ENCODE measurements at places on chromosomes 7 and 10.

- no peak for DNase-seq
These were observed 155.1 kb upstream of the SEMA3D start for GRCh38 chr7:85341973-85342372.

DNA sequence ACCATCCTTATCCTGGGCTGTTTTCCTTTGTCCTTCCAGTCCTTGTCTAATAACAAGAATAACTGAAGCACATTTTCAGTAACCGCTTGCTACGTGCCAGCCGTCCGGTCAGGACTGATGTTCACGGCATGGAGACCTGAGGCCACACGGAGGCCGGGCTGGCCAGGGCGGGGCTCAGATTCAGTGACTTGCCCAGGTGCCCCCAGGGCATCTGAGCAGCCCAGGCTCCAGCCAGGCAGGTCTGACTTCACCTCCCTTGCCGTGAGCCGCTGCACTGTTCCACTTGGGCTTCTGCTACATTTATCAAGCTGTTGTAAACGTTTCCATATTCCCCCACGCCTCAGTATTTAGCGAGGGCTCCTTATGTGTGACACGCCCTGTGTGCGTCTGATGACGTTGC lies 43.6 kb upstream of the AP5Z1 start:
- DNase-seq = no peak

DNA sequence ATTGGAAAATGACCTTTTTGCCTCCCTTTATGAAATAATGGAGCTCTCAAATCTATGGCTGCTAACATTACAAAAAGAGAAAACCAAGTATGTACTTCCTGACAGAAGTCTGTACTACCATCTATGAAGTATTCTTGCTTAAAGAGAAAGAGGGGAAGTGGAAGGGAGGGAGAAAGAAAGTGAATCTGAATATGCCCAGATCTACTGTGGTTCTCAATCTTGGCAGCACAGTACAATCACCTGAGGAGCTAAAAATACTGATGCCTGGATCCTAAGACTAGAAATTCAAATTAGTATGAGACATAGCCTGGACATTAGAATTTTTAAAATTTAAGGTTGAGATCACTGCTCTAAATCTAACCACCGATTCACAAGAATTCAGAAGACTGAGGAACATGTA lies 85.2 kb downstream of the IGF2BP3 start:
- no peak for DNase-seq

DNA sequence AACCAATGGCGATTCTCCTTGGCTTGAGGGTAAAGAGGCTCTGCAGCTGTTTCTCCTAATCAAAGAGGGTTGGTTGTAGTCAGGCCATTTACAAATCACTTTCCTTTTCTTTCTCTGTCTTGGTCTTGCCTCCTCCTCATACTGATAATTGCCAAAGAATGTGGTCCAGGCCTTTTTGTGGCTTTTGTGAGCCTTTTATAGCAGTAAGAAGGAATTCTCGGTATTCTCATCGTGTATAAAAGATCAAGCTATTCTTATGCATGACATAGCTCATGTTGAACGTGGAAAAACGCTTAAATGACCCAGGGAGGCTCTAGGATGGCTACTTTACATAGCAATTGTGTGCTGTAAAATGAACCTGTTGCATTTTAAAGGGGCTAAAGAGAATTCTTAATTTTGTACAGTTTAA lies 62.6 kb downstream of the RBM20 start:
- no peak for DNase-seq

DNA sequence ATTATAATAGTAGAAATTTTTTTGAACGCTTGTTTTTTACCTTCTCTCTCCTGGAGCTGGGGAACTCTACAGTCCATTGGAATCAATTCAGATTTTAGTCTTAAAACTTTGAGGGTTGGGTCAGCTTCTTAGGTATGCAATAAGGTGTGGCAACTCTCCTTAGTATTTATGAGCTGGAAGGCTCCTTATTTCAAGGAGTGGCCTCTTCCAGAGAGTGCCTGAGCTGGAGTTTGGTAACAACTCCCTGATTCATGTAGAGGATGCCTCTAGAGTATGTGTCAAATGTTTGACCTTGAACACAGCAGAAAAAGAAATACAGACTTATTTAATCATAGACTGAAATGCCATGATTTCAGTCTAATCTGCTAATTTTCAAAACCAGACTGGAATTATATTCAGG lies 11.1 kb downstream of the CDK14 start:
- no peak for DNase-seq

- DNase-seq = no peak
These were observed at the start of gene ADAMTS14 for GRCh38 chr10:70672165-70673042. TSS of gene ADAMTS14 (plus strand) at chr10:70672506. CDS start at chr10:70672803, 297 bp downstream.

GRCh38 chr10:77081481-77081891 lies 556.1 kb downstream of the KCNMA1 start:
- no peak for DNase-seq

DNA sequence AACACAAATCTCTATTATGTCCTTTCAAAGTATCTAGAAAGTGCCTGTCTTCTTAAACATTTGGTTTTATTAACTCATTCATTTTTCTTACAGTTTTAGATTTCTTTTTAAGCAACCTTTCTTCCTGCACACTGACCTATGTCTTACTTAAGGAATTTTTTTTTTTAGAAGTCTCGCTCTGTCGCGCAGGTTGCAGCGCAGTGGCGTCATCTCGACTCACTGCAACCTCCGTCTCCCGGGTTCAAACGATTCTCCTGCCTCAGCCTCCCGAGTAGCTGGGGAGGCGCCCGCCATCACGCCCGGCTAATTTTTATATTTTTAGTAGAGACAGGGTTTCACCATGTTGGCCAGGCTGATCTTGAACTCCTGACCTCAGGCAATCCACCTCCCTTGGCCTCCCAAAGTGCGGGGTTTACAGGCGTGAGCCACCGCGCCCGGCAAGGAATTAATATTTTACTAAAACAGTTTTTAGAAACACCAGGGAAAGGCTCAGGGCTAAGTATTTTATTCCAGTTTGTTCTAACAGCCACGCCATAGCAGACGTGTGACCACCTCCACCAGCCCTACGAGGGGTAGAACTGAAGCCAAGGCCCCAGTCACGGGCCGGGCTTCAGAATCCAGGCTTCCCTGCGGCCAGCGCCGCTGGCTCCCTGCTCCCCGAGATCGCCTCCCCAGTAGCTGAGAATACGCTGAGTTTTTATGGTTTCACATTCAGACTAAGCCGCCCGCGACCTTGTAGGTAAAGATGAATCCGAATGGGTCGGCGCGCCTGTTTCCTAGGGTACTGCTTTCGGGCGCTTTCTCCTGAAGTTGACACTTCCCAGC lies 941 bp upstream of the LUC7L2 start:
- DNase-seq = peak; percentile 39

DNA sequence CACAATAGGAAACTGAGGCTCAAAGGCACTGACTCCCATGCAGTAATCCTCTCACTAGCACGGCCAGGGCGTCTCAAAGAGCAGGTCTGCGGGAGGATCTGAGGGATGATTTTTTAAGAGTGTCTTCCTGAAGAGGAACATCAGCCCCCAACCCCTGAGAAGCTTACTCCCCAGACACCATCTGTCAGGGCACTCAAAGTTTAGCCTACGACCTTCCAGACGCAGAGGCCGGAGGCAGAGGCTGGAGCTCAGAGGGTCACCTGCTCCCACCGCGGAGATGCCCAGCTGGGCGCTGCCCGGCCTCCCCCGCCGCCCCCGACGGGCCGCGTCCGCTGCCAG lies 1.7 kb downstream of the ZNF777 start:
- DNase-seq = no peak

GRCh38 chr10:3235996-3236510 lies 63.5 kb upstream of the PITRM1 start:
- DNase-seq = no peak

DNA sequence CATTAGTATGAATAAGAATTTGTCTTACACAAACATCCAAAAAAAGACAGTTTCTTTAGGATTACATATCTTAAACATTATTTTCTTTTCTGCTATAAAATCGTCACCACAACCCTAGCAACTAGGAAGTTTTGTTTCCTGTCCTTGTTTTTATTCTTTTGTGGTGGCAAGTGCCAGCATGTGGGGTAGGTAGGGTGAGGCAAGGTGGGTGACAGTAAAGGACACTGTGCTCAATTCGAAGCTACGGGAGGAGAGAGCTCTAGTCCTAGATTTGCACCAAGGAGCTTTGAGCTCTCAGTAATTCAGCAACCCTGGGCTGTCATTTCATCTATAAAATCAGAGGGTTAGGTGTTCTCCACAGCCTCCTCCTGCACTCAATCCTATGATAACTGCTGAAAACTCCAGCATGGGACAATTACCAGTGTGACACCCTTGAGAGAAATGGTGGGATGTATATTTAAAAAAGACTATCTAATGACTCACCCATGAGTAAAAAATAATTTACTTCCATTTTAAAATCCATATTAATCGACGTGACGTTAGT lies 187.1 kb downstream of the FAM107B start:
- DNase-seq = peak; percentile 73

- DNase-seq = no peak
These were observed 7.2 kb downstream of the MINDY4 start for GRCh38 chr7:30778255-30779025.

DNA sequence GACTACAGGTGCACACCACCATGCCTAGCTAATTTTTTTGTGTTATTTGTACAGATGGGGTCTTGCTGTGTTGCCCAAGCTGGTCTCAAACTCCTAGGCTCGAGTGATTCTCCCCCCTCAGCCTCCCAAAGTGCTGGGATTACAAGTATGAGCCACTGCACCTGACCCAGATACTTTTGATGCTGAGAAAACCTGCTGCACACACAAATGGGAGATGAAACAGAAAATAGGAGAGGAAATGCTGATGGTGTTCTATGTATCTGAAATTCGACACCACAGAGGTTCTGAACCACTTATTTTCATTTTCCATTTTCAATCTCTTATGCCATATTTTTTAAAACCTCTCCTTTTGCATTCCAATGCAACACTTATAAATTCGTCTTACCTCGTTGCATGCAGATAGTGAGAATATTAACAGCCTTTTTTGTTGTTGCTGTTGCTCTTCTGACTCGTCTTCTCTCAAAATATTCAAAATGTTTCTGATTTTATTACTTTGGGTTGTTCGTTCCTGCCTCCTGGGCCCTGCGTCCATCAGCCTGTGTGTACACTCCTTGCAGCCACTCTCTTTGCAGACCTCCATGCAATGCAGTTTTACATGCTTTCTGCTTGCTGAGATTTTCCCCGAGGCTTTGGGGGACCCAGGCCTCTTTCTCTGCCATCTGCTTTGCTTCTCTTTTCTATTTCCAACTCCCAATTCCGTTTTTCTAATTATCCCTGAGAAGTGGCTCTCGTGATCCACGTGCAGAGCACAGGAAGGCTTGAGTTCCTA lies 556.1 kb downstream of the GALNT17 start:
- DNase-seq = no peak

DNA sequence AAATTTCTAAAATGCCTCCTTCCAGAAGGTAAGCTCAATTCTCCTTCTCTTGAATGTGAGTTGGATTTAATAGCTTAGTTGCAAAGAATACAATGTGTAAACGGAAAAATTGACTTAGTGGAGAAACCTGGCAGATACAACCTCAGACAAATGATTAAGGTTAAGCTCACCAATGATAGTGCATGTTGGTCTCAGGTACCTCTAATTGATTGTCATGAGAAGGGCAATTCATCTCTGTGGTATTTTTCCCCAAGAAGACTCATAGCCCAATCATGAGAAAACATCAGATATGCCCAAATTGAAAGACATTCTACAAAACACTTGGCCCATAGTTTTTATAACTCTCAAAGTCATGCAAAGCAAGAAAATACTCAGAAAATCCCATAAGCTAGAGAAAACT lies 36.2 kb upstream of the TMEM106B start:
- DNase-seq = no peak

- no peak for DNase-seq
These were observed 25.7 kb downstream of the DAGLB start for GRCh38 chr7:6422095-6422494.

GRCh38 chr7:102837802-102838201 lies 75.0 kb upstream of the LRRC17 start:
- DNase-seq = no peak

GRCh38 chr10:47090903-47091302 lies 179.7 kb downstream of the PTPN20 start:
- DNase-seq = no peak

- DNase-seq = no peak
These were observed 226.8 kb downstream of the CDC14C start for GRCh38 chr7:49151146-49151545.

GRCh38 chr7:129412501-129412900 lies 21.7 kb upstream of the STRIP2 start:
- DNase-seq = no peak
